ENCODE measurements at places on chromosomes 11 and 22.

- DNase-seq: no peak
These were observed 114.3 kb downstream of the CD44 start for GRCh38 chr11:35253237-35253636.

DNA sequence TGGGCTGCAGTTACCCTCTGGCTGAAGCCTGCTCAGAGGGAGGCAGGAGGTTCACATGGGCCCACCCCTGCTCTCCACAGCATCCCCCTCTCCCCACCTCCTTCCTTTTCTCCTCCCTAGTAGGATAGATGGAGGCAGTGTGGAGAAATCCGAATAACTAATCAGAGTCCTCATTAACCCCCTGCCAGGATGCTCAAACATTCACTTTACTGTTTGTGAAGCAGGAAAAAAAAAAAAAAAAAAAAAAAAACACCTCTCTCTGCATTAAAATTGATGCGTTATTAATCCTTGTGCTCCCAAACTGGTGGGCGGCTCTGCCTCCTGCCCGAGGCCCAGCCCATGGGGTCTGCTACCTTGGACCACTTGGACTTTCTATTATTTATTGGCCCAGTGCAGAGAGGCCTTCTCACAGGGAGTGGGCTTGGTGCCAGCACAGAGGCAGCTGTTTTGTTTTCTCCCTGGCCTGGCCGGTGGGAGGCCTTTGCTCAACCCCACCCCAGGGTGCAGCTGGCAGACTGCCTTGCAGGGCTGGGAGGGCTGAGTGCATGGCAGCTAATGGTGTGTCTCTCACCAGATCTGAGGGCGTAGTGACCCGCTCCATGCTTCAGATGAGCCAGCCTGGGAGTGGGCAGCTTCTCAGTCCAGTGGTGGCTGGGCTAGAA, 150.7 kb downstream of the PKNOX2 start:
- no peak for DNase-seq

GRCh38 chr11:18171377-18172000, 1.1 kb upstream of the MRGPRX4 start:
- DNase-seq: no peak

- no peak for DNase-seq
These were observed 688 bp downstream of the SERPING1 start for GRCh38 chr11:57597916-57598830.

DNA sequence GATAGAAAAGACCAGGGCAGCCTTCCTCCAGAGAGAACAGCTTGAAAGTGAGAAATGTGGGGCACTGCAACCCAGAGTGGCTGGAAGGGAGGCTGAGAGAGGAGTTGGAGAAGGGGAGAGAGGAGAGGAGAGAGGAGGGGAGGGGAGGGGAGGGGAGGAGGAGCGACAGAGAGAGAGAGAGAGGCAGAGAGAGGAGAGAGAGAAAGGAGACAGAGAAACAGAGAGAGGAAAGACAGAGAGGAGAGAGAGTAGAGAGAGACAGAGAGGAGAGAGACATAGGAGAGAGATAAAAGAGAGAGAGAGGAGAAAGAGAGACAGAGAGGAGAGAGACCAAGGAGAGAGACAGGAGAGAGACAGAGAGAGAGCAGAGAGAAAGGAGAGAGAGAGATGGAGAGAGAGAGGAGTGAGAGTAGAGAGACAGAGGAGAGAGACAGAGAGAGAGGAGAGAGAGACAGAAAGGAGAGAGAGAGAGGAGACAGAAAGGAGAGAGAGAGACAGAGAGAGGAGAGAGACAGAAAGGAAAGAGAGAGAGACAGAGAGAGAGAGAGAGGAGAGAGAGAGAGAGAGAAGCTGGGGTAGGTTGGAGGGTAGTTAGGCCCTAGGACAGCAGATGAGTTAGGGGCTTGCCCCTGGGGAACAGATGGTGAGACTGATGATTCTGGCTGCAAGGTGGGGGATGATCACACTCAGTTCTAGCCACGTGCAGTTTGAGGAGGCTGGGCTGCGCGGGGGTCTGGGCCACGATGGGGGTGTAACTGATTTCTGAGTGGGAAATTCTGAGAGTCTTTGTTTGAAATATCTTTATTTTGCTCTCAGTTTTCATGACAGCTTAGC, 8.5 kb upstream of the SCYL1 start:
- DNase-seq: no peak

- DNase-seq: no peak
These were observed 17.9 kb downstream of the STX3 start for GRCh38 chr11:59773083-59773440.

- DNase-seq: no peak
These were observed 65.5 kb upstream of the CHORDC1 start for GRCh38 chr11:90288212-90288821.

DNA sequence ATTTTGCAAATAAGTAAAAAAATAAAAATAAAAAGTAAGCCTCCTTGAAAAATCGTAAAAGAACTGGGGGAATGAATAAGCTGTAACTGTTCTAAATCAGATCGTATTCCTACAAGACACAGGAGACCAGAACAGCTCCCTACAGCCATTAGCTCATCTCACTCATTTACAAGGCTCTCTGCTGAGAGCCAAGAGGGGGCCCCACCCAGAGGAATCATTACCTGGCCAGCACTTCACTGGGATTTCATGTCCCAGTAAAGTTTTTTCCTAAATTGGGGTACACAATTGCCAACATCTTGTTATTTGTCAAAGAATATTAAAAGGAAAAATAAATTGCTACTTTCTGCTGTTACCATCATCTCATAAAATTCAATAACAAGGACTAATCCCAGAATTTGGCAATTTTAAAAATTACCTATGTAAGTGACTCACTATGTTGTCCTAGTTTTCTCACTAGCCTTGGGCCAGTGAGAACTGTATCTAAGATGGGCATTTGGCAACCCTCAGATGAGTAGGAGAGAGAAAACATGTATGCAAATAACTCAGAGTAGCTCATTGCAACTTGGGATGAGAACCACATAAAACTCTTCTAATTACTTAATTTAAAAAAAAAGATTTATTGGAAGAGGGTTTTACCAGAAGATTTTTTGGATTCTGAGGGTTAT, 18.4 kb upstream of the SMTN start:
- no peak for DNase-seq

DNA sequence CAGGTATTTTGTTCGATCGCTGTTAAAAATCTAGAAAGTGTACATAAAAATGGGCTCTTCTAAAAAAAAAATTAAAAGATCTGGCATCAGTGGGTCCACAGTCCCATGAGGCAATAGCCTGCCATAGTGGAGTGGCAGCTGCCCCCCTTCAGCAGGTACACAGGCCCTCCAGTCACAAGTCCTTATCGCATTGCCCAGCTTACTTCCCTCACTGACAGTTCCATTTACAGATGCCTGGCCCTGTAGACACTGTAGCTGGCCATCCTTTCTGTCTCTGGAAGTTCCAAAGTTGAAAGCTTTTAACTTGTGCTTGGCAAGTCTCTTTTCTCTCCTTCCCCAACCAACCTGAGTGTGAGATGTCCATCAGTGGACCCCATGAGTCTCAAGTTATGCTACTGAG, 11.4 kb downstream of the ZNRF3 start:
- DNase-seq: no peak

GRCh38 chr11:32121012-32121411, 30.1 kb downstream of the RCN1 start:
- DNase-seq: no peak

- no peak for DNase-seq
These were observed 13.6 kb downstream of the RNF185 start for GRCh38 chr22:31173386-31174145.

GRCh38 chr11:77793972-77794371, 26.6 kb downstream of the RSF1 start:
- DNase-seq: no peak

GRCh38 chr11:35030716-35031213, 108.2 kb upstream of the CD44 start:
- no peak for DNase-seq

GRCh38 chr11:95659088-95659487, 130.5 kb downstream of the FAM76B start:
- DNase-seq: no peak

DNA sequence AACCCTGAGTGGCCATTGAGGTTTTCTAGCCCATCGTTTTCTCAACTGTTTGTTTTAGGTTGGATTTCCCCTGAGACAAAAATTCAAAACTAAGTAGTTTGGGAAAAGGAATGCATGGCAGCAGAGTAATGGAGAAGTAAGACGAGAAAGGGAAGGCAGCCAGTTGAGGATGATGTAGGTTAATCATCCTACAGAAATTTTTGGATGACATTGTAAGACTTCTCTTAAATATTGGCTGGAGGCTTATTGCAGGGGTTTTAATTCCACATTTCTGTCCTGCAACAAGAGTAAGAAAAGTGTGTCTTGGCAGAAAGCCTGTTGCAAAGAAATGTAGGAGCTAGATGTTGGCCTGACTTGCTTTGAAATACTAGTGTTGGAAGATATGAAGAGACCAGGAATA, 308.8 kb downstream of the LUZP2 start:
- no peak for DNase-seq

DNA sequence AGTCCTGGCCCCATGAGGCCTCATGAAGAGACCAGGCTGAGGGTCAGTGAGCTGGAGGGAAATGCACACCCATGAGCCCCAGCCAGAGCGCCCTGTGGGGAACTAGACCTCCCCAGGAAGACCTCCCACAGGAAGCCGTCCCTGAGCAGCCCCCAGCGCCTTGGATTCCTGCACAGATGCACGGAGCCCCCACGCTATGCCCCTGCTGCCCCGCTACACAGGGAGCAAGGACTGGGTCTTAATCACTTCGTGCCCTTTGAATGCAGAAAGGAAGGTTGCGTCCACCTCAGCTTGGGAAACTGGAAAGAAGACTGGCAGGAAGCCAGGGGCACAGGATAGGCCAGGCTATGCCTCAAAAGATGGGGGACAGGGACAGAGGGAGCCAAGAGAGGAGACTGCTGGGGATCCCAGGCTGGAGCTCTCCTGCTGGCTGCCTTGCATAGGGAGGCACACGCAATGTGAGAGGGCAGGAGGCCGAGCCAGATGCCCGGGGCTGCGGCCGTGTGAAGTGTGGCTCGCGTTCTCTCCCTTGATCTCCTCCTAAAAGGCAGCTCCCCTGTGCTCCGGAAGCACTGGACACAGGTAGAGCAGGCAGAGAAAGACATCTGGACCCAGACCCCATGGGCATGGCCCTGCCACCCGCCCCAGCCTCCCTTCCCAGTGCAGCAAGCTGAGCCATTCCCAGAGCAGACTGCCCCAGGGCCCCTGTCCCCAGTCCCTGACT, 32.8 kb downstream of the MACROD1 start:
- no peak for DNase-seq

GRCh38 chr11:1447845-1448825, 38.4 kb downstream of the MOB2 start:
- no peak for DNase-seq

GRCh38 chr11:22559416-22559815, 66.2 kb downstream of the FANCF start:
- no peak for DNase-seq

DNA sequence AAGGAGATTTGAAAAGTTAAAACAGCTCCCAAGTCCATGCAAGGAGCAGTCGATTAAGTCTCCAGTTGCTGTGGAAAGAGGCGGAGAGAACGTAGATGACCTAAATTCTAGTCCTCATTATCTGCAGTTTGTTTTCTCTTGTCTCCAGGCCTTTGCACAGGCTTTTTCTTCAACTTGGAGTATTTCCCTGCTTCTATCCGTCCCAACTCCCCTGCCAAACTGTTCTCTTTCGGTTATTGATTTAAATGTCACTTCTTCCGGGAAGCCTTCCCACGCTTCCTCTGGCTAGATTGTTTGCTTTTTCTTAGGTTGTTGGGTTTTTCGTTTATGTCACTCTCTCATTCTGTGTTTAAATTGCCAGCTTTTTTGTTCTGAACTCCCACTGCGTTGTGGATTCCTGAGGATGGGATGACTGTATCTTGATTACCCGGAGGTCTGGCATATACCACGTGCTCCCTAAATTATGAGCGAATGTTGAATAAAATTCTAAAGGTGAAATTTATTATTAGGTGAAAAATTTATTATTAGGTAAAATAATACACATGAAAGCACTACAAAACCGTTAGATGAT, 463 bp downstream of the TMEM126B start:
- DNase-seq: peak; percentile 8

GRCh38 chr22:25395468-25395867, 169.0 kb upstream of the GRK3 start:
- DNase-seq: no peak

- DNase-seq: no peak
These were observed 14.0 kb downstream of the OTOG start for GRCh38 chr11:17561111-17561415.

- DNase-seq: no peak
These were observed 14.7 kb upstream of the XBP1 start for GRCh38 chr22:28815111-28815510.

GRCh38 chr11:128904656-128905344, 13.6 kb downstream of the KCNJ5 start:
- no peak for DNase-seq

DNA sequence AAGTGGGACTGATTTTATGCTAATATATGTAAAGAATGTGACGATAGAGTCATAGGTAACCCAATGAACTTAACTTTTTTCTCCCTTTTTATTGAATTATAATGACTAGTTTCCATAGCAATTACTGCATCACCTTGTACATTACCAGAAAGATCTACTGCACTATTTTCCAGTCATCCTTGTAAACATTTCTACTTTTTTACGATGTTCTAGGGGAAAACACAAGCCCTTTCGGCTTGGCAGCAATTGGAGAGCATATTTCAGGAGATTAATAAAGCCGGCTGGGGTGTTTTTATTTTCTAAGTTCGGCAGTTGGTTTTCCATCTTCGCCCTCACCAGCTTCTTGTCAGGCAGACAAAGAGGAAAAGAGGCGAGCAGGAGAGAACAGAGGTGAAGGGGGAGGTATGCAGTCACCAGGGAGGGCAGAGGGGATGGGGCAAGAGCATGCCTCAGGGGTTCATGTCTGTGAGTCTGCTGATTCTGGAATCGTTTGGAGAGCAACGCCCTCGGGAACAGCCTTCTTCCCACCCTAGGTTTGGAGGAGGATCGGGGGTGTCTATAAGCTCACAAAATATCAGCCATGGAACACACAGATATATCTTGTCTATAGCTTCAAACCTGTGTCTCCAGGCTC, 476.4 kb downstream of the MIAT start:
- DNase-seq: no peak

GRCh38 chr11:64297699-64298358, 2.3 kb upstream of the CATSPERZ start:
- DNase-seq: no peak

GRCh38 chr11:45113807-45114206, 32.6 kb upstream of the PRDM11 start:
- no peak for DNase-seq

- no peak for DNase-seq
These were observed 1.4 kb upstream of the OR8B8 start for GRCh38 chr11:124446916-124447315.

- no peak for DNase-seq
These were observed 24.2 kb upstream of the JAM3 start for GRCh38 chr11:134044514-134045284.

- DNase-seq: no peak
These were observed 961 bp downstream of the SUSD2 start for GRCh38 chr22:24181996-24182899.

GRCh38 chr11:66810576-66811185, 32.6 kb upstream of the RCE1 start:
- no peak for DNase-seq
